ENCODE measurements at places on chromosomes 7 and 10. TPM values are rescaled to one million over a fixed set of nuclear protein-coding genes. Genes with fewer than 3 reads are reported as not detected.

DNA sequence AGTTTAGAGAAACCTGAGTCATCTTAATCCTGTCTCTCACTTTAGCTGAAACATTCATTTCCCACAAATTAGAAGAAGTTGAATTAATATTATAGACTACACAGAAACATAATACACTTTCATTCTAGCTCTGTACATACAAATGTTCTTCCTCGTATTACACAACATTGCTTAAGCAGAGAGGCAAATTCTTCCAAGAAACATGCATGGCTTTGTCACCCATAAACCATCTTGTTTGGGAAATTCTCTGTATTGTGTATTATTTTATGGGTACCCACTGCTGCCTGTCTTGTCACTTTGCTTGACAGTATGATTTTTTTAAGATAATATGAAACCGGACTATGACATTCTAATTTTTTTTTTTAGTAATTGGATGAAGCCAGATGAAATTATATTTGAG is 104.0 kb downstream of the SRI start:
- DNase-seq = no peak

- no peak for DNase-seq
These were observed 50.4 kb upstream of the CACUL1 start for GRCh38 chr10:118805146-118805545.

The PTPN12 gene
- 18.0 TPM for polyA plus RNA-seq

The JCAD gene
- polyA plus RNA-seq = not detected

The FZD8 gene
- 0.76 TPM for polyA plus RNA-seq

The LRRTM3 gene
- not detected for polyA plus RNA-seq
